ENCODE measurements at places on chromosomes 6 and 20.

GRCh38 chr20:38196592-38196991 lies 31.5 kb upstream of the TGM2 start:
- no peak for ATAC-seq

DNA sequence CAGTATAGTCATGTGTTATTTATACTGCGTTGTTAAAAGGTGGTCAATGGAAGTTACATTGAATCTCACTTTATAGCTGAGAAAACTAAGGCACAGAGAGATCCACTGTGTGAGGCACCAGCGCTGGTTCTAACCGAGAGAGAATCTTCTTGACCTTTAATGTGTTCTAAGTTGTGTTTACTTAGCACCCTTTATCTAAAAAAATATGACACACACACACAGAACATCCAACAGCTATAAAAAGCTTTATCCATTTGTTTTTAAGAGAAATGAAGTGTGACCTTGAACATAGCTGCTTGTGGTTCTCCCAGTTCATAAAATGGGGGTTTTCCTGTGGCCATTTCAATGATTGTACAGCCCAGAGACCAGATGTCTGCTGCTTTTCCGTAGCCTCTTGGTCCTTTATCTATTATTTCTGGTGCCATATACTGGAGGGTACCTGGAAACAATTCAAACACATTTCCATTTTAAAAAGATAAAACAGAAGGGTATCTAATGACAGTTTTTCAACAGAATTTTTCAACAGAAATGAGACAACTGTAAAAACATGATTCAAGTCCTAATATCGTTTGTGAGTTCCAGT lies 54.8 kb upstream of the MAP7 start:
- ATAC-seq, result no peak

DNA sequence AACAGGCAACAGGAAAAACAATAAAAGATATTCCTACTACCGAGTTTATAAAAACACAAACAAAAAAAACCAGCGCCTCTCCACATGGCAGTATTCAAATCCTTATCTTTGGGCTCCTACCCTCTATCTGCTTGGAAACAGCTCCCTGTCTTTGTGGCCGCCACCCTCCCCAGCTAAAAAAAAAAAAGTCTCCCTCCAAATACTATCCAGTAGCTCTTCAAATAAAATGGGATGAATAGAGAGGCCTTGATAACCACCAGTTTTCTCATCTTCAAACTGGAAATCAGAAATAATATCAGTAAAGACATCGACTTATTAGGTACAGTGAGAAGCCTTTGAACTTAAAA lies 96.2 kb downstream of the PSMG4 start:
- no peak for ATAC-seq

DNA sequence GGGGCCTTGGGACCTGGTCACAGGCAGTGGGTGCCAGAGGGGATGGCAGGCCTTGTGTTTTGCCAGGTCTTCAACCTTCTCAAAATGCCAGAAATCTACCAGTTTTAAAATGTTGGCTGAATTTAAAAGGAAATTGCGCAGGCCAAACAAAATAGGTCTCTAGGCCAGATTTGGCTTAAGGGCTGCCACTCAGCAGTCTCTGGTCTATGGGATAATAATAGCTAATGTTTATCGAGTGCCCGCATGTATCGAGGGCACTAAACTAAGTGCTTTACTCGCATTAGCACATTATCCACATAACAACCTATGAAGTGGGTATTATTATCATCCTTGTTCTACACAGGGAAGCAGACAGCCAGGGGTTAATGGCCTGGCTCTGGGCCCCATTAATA lies 11.0 kb downstream of the E2F3 start:
- ATAC-seq, result no peak

DNA sequence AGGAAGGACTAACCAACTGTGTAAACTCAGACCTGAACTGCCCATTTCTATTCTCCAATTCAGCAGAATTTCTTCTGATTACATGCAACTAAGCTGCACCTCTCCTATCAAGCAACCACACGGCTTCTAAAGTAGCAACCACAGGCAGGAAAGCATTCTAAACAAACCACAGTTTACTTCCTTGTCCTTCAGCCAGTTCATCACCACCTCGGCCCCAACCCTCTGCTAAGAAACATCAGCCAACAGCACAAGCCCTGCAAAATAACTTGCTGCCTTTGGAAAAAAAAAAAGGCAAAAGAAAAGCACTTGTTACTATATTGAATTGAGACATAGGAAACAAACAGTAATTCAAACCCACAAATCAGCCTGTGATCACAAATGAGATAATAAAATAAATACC lies 140.3 kb downstream of the NFATC2 start:
- ATAC-seq, result no peak

DNA sequence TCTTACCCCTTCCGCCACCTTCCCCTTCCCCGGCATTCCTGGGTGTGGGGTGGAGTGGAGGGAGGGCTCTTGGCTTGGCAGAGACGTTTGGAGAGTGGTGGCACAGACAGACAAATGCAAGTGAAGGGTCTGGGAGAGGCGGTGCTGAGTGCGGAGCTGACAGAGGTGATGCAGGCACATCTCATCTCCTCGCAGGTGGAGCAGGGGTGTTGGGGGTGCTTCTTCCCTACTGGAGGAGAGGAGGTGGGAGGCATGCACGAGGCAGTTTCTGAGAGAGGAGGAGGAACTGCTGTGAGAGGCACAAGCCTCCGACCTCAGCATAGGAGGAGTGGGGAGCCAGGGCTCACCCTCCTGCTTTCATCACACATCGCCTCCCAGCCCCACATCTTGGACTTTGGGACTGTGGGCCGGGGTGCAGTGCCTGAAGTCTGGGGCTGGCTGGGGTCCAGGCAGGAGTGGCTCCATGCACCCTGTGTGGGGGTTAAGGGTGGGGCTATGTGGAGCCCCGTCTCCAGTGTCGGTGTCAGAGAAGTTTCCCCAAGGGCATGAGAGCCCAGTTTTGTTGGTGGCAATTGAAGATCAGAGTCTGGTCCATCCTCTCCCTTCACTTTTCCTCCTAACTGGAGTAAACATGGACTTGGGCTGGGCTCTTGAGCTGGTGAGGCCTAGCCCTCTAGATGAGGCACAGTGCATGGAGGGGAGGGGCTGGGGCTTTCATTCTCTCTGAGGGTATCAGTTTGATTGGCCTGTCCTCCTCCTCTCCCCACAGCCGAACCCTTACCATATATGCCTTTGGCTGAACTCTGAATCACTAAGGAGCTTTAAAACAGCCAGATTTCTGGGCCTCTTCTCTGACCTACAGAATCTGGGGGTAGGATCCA lies 20.2 kb upstream of the SLC22A7 start:
- peak; percentile 58 for ATAC-seq

DNA sequence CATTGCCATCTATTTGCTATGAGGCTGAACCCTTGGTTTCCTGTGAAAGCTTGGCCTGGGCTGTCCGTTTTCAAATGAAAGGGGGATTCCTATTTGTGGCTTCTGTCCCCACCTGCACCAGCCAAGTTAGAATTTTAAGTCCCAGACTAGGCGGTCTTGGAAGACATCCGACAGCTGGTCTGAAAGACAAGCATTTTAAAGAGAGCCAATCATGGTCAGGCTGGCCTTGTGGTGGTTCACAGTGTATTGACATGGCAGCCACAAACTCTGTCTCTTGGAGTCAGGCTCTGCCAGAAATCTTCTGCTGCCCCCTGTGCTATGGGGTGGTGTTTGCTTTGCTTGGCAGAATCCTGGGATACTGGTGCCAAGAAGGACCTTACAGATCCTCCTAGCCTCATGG lies 319.2 kb upstream of the MOCS1 start:
- ATAC-seq, result no peak

DNA sequence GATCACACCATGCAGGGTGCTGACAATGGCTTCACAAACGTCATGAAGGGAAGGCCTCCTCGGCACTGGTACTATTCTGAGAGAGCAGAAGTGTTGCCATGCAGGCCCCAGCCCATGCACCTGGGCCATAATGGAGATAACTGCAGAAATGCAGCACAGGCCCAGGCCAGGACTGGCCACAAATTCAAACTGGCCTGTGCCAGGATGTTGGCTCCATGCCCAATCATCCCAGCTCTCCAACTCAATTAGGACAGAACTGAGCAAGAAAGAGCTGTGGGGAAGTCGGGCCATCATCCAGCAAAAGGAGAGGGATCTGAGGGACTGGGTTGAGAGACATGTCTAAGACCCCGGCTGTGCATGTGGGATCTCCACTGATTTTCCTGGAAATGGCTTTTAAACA lies 48.9 kb upstream of the SYNDIG1 start:
- ATAC-seq, result no peak

DNA sequence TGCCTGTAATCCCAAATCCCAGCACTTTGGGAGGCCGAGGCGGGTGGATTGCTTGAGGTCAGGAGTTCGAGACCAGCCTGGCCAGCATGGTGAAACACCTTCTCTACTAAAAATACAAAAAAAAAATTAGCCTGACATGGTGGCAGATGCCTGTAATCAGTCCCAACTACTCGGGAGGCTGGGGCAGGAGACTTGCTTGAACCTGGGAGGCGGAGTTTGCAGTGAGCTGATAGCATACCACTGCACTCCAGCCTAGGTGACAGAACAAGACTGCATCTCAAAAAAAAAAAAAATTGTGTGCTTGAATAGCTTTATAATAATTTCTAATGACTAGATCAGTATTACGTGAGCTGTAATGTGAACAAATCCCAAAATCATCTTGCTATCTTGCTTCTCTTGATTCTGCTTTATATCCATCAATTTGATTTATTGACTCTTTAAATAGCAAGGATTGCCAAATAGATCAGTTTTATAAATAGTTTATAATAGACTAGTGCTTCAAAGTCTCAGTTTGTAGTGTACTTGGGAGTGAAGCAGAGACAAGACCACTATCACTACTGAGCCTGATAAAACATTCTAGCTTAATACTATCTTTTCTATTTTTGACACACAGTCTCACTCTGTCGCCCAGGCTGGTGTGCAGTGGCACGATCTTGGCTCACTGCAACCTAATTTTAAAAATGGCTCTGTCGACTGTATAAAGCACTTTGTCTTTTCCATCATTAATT lies 7.1 kb downstream of the AMD1 start:
- ATAC-seq, result peak; percentile 8

- no peak for ATAC-seq
Observed at GRCh38 chr20:19864130-19864529, 106.1 kb downstream of the RIN2 start.

GRCh38 chr6:90301816-90302215 lies 5.2 kb upstream of the BACH2 start:
- no peak for ATAC-seq

DNA sequence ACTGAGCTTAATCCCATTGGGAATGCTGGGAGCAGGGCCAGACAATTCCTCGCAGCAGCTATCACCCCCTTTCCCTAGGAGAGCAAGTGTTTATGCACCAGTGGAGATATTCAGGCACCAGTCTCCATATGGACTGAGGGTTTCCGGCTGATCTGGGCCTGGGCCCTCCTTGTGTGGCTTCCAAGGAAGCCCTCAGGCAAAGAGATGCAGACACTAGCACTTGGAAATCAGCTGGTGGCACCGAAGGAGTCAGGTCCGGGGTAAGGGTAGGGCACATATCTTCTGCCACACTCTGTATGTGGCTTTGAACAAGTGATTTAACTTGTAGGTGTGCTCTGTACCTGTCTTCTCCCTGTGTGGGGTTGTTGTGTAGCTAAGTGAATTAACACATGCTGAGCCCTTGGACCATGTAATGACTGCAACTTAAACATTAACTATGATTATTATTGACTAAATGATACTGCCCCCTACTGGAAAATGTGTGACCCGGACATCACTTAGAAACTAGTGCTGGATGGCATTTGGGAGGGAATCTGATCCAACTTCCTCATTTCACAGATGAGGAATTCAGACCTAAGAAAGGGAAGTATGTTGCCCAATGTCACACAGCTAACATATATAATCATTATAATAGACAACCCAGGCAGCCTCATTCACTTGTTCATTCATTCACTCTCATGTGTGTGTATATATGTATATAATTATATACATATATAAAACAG lies 19.3 kb upstream of the WFDC2 start:
- ATAC-seq, result peak; percentile 64

GRCh38 chr6:46046558-46047174 lies 31.0 kb upstream of the CLIC5 start:
- ATAC-seq, result no peak

DNA sequence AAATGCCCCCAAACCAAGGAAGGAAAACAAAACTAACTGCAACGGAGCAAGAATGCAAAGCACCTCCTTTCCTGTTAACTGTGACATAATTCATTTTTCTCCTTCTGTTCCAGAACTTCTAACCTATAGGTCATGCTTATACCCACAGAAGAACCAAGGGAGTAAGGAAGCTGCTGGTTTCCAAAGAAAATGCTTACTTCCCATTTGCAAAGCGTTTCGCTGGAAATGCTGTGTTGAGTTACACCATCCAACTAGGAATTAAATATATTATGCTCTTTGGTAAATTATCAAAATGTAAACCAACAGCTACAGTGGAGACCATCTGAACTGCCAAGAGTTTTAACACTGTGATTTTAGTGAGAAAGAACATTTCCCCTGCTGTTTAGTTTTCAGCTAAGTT lies 42.9 kb downstream of the ATXN1 start:
- no peak for ATAC-seq

- peak; percentile 37 for ATAC-seq
Observed at GRCh38 chr6:96816301-96816817, 20.9 kb downstream of the GPR63 start.

DNA sequence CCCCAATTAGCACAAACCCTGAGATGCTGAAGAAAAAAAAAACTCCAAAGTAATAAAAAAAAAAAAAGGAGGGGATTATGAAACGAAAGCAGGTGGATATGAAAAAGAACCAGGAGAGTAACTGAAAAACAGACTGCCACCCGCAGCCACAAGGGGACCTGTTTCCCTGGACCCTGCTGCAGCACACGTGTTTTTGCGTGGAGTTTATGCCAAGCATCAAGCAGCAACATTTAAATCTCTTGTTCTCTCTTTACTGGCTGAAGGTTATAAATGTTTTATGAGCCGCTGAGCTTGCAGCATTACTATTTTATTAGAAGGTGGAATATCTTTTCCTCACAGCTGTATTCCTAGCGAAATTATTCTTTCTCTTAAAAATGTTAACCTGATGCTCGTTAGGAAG lies 131.6 kb upstream of the OLIG3 start:
- ATAC-seq, result no peak

DNA sequence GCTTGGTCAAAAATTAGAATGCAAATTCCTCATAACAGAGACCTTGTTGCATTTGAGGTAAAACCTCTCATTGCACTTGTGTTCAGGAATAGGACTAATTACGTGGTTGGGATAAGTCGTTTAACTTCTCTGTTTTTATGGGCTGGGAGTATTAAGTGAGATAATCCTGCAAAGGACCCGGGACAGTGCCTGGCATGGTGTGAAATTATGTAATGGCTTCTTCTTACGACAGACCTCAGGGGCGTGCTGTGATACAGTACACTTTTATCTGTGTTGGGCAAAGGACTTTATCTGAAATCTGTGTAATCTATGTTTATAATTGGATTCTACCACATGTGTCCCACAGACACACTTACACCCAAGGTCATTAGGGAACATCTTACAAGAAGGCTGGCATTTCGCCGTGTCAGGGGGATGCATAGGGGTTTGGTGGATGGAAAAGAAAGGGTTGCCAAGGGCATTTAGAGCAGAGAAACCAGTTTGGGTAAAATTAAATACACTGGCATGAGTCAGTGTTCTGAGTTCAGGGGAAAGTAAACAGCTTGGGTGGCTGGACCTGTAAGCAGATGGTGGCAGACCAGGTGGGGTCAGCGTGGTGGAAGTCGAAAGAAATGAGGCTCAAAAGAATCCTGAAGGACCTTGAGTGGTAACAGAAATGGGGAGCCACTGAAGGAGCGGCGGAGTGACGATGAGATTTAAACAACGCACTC lies 17.2 kb upstream of the RTF2 start:
- no peak for ATAC-seq

- ATAC-seq, result peak; percentile 11
Observed at GRCh38 chr6:36331381-36331780, 5.3 kb downstream of the BNIP5 start.

GRCh38 chr20:17898548-17898994 lies 70.0 kb downstream of the SNX5 start:
- peak; percentile 82 for ATAC-seq

- ATAC-seq, result no peak
Observed at GRCh38 chr20:49624317-49624716, 56.4 kb upstream of the PTGIS start.

All from motor neuron (in vitro differentiated cells).